SJSA1 (cell line): ENCODE measurements at places on chromosomes 5 and 9.

GRCh38 chr9:121242219-121242958, 25.6 kb upstream of the GSN start:
- DNase-seq = no peak

GRCh38 chr9:87336914-87337333, 160.7 kb upstream of the DAPK1 start:
- peak; percentile 55 for DNase-seq

DNA sequence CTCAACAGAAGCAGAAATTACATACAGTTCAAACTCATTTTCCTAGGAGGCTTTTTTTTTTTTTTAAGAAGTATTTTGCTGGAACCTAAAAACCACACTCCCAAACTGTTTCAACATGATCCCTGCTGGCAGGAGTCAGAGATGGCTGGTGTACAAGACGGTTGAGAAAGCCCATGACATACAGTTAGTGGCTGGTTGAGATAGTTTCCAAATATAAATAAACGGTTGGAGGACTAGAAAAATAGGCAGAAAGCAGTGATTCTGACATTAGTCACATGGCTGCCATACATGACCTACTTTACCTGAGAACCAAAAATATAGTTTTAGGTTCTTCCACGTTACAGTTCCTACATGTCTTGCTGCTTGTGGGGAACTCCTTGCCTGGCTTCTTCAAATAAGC, 31.7 kb upstream of the BASP1 start:
- DNase-seq = peak; percentile 58

GRCh38 chr9:33042473-33042872, 17.4 kb downstream of the DNAJA1 start:
- no peak for DNase-seq

GRCh38 chr5:14039576-14039975, 95.1 kb upstream of the DNAH5 start:
- DNase-seq = no peak

GRCh38 chr9:112774006-112774996, 23.7 kb downstream of the SNX30 start:
- no peak for DNase-seq

DNA sequence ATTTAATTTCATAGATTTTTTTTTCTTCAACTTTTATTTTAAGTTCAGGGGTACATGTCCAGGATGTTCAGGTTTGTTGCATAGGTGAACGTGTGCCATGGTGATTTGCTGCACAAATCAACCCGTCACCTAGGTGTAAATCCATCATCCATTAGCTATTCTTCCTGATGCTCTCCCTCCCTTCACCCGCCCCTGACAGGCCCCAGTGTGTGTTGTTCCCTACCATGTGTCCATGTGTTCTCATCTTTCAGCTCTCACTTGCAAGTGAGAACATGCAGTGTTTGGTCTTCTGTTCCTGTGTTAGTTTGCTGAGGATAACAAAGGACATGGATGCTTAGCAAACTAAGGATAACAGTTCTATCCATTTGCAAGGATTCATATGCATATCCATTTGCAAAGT, 209.1 kb upstream of the ADCY2 start:
- no peak for DNase-seq

GRCh38 chr9:33687779-33688178, 107.6 kb upstream of the PRSS3 start:
- no peak for DNase-seq

GRCh38 chr5:72314571-72315172, 5.4 kb downstream of the MRPS27 start:
- DNase-seq = peak; percentile 40

DNA sequence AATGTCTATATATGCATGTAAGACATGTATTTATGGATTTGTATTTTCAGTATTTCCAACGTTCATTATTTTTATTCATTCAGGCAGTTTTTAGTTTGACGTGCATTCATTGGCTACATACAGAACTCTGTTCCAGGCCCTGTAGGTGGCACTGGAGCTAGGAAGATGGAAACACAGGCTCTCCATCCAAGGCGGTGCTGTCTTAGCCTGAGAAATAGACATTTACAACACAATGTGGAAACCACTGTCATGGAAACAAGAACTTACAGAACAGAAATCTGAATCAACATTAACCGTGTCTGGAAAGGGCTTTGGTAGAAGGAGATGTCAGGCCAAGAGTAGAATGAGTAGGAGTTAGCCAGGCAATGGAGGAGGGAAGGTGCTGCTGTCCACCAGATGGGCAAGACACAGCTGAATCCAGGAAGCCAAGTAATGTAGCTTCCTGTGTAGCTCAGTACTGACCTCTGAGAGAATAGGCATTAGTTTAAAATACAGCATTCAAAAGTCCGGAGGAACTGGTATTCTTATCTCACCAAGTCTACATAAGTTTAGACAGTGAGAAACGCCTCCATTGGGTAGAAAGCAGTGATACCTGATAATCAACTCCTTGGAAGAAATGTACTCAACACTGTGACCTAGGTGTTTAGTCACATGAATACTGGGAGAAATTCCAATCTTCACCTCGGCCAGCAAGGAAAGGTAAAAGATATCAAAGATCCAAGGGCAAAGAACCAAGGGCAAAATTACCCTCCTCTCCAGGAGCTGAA, 388.6 kb upstream of the CDH6 start:
- no peak for DNase-seq

- no peak for DNase-seq
Measured at GRCh38 chr5:105034401-105034763, 1471.8 kb upstream of the NUDT12 start.

- DNase-seq = no peak
Measured at GRCh38 chr9:113349445-113350094, at the start of gene BSPRY. Gene BSPRY, plus strand, starts transcription at chr9:113349541. Its CDS starts 39 bp downstream, at chr9:113349580.

- no peak for DNase-seq
Measured at GRCh38 chr5:62650197-62650596, 71.6 kb downstream of the LRRC70 start.

DNA sequence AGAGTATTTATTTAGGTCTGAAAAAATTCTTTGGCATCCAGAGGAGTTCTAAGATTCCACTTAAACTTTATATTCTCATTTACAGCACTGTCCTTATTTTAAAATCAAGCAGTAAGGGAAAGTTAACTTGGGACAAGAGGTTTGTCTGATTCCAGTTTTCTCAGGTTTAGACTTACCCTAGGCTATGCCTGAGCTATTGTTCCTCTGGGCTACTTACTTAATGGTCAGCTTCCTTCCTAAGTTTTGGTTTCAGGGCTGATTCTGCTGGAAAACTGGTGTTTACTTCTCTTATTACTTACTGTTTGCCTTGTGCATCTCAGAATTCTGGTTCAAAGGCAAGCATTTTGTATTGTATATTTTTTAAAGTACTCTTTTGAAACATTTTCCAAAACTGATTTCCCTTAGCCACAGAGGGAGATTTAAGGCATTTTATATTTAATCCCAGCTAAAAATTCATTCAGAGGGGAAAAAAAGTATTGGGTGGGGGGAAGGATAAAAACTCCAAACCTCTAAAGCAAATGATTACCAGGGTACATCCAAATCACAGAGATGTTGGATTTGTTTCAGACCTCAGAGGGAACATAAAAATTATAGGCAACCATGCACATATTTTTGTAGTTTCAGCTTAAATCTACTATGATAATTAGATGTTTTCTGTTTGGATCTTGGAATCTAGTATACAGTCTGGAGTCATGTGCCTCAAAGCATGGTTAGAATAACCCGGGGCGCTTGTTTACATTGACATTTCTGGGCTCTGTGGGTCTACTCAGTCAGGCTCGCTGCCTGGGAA, 290.0 kb downstream of the ARHGAP26 start:
- DNase-seq = no peak

- peak; percentile 45 for DNase-seq
Measured at GRCh38 chr9:35553670-35554543, 51.2 kb upstream of the TESK1 start.

GRCh38 chr9:120876842-120877240, at the start of gene PHF19:
Gene PHF19, minus strand, starts transcription at chr9:120877188. Its CDS starts 2,447 bp downstream, at chr9:120874741.
- DNase-seq = no peak

DNA sequence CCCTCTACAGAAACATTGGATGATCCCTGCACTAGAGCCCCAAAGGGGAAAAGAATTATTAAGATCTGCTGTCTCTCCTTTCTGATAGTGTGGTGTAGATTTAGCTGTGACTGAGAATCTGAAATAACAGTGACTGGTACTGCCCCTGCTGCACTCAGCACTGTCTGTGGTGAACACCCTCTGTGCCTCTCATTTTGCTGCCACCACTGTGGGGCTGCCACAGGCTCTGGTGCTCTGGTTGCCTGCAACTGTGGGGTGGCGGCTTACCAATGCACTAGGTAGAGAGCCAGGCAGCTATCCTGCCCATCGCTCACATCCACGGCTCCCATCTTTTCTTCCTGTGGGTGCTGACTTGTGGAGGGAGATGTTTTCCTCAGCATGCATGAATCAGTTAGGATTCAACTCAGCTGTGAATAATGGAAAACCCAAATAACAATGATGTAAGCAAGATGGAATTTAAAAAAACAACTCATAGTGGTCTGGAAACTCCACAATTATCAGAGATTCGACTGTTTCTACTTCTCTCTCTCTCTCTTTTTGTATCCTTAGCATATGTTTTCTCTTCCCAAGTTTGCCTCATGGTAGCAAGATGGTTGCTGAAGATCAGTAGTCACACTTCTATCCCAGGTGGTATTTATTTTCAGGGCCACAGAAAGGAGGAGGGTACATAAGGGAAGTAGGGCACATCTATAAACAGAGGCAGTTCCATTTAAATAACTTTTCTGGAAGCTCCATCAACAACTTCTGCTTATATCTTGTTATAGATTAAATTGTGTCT, 99.8 kb upstream of the DAP start:
- DNase-seq = no peak

GRCh38 chr9:121226175-121226574, 24.5 kb upstream of the RAB14 start:
- DNase-seq = no peak

DNA sequence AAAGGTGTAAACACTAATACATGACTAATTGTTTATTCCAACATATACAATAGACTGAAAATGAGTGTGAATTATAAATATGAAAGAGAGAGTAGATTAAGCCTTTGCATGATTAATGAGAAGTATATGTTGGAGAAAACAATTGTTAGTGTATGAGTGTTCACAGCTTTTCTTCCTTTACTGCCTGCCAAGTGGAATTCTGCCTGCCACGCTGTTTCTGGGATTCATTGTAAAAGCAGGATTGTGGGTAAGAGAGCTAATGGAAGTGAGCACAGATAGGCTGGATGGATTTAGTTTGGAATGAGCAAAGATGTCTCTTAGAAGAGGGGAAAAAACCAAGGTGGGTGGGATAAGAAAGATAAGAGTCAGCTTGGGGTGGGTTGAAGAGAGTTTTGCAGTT, 129.6 kb upstream of the NMUR2 start:
- DNase-seq = no peak

DNA sequence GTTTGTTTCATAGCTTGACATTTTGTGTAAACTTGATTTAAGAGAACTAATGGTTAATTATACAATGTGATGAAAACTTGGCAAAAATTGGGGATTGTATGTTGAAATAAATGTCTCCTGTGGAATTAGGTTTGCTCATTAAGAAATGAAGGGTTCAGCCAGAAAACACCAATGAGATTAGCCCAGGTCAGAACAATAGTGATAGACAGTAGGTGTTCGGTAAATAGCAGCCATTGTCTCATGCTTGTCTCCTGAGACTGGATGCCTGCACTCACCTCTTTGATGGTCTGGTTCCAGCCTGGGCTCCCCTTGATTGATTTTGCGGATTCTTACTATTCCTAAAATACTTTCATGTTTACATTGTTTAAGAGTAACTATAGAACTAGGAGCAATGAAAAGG, 135.5 kb downstream of the FBN2 start:
- DNase-seq = no peak

GRCh38 chr9:87040410-87041009, 93.2 kb upstream of the GAS1 start:
- no peak for DNase-seq

- DNase-seq = no peak
Measured at GRCh38 chr9:120898396-120898795, 21.4 kb upstream of the PHF19 start.

DNA sequence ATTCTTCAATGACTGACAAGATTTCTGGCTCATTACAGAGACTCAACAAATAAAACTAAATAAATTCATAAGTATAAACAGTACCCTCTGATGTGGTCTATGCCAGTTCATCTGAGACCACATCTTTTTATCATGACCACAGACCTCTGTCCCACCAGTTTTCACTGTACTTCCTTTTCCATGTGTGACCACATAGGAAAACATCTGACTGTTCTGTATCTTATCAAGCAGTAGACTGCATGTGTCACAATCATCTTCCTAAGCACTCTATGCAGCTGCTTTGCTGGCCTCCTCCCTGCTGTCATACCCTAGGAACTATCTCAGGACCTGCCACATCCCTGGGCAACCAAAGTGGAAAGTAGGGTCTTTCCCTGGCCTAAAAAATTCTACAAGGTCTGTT, 205.0 kb upstream of the ZNF462 start:
- no peak for DNase-seq
